ENCODE measurements at places on chromosomes 1 and 21.

DNA sequence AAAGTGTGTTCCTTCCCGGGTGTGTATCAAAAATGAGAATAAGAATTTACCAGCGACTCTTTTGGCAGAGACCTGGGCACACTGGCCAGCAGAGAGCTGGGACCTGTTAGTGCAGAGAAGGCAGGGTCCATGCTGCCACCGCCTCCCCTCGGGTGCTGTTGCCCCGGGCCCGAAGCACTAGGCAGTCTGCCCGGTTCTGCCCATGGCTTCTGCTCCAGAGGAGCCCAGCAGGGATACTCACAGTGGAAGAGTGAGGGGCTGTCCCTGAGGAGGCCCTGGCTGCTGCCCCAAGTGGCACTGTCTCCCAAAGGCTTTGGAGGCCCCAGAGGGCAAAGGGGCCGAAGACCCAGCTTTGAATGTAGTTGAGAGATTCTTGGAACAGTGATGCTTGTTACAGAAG, 80.5 kb downstream of the MIS18A start:
- no peaks in the 10 kb centered on the region for H3K4me1 ChIP-seq
- no peak overlapping the region for H3K27ac ChIP-seq
- peaks cover 4% of the 10 kb centered on the region for H3K27me3 ChIP-seq
- H3K4me3 ChIP-seq, result no peak overlapping the region

- no peak overlapping the region for H3K4me3 ChIP-seq
- H3K4me1 ChIP-seq, result no peaks in the 10 kb centered on the region
- no peak for DNase-seq
- H3K36me3 ChIP-seq, result no peaks in the 10 kb centered on the region
- peaks cover 20% of the 10 kb centered on the region for H3K27me3 ChIP-seq
Measured at GRCh38 chr1:162236618-162237017, 140.0 kb downstream of the SPATA46 start.

- peaks cover 12% of the 10 kb centered on the region for H3K27me3 ChIP-seq
- peaks cover 9% of the 10 kb centered on the region for H3K4me1 ChIP-seq
- no peaks in the 10 kb centered on the region for H3K36me3 ChIP-seq
- H3K27ac ChIP-seq, result no peak overlapping the region
Measured at GRCh38 chr1:225580238-225581099, 72.5 kb downstream of the ENAH start.

DNA sequence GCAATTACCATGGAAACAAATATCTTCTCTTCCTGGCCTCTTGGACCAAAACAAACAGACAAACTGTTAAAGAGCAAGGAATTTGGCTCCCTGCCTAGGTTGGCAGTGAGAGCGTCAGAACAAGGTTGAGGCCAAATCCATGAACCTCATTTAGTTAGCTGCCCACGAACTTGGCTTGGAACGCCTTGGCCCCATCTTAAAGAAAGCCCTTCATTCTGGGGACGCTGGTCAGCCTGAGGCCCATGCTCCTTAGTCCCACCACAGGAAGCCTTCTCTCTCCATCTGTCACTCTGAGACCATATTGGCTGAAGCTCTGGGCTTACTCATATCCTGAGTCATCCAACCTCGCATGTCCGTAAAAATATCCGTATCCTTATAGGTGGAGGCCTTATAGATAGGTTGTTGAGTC, 62.4 kb upstream of the DIRAS3 start:
- no peaks in the 10 kb centered on the region for H3K36me3 ChIP-seq
- H3K4me3 ChIP-seq, result no peak overlapping the region
- peaks cover 7% of the 10 kb centered on the region for H3K27me3 ChIP-seq
- H3K27ac ChIP-seq, result no peak overlapping the region
- no peaks in the 10 kb centered on the region for H3K4me1 ChIP-seq
- DNase-seq, result no peak

GRCh38 chr21:16865632-16866031, 647.2 kb upstream of the CXADR start:
- H3K4me1 ChIP-seq, result no peaks in the 10 kb centered on the region
- no peak for DNase-seq
- no peak overlapping the region for H3K27ac ChIP-seq
- no peak overlapping the region for H3K4me3 ChIP-seq
- H3K27me3 ChIP-seq, result no peaks in the 10 kb centered on the region

DNA sequence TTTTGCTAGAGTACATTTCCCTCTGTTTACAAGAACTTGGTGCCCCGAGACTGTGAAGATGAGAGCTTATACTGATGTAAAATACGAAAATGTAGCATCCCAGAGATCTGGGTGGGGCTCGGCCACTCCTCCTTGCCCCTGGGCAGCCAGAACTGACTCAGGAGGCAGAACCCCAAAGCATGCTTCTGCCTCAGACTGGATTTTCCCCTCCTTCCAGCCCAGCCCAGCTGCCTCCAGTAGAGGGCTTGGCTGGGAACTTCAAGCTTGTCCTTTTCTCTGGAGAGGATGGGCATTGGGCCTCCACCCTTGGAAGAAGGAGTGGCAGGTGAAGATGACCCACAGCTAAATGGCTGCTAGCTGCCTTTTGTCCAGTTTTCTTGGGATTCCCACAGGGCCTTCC, 24.3 kb upstream of the BTG2 start:
- H3K4me1 ChIP-seq, result peaks cover 79% of the 10 kb centered on the region
- no peaks in the 10 kb centered on the region for H3K27me3 ChIP-seq
- H3K27ac ChIP-seq, result peak overlapping the region; percentile 32
- no peak overlapping the region for H3K4me3 ChIP-seq
- no peak for DNase-seq

DNA sequence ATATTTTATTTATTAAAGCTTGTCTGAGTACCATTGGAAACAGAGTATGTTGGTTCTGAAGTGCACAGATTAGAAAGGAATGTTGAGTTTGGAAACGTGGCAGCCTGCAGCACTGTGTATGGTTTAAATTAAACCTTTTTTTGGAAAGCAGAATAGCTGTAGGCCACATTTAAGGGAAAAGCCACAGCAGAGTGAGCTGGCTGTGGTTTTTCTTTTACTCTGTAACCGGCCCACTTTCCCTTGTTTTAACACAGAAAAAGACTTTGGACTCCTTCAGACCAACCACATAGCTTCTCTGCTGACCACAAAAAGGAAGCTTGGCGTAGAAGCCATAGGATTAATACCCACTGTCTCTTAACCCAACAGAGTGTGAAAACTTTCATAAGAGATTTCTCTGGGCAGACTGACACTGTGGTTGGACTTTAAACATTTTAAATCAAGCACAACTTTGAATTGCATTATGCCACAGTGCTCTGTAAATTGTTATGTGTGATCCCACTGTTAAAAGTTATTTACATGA, 75.2 kb downstream of the NFIA start:
- no peak overlapping the region for H3K4me3 ChIP-seq
- H3K27ac ChIP-seq, result no peak overlapping the region
- H3K4me1 ChIP-seq, result no peaks in the 10 kb centered on the region
- no peak for DNase-seq

DNA sequence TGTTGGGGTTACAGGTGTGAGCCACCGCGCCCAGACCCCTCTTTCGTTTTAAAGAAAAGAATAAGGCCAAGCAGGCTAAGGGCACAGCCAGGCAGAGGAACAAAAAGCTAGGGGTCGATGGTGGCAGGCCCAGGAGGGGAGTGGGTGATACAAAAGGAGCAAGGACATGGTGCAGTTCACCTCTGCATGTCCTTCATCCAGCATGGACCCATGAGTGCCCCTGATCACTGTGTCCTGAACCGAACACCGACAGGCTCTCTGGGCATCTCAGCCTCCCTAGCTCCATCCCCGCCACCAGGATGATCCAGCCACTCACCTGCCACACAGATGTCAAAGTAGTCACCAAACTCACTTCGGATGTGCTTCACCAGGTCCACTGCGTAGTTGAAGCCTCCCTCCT, 5.9 kb downstream of the MTHFR start:
- DNase-seq, result no peak
- no peak overlapping the region for H3K27ac ChIP-seq
- no peak overlapping the region for H3K4me3 ChIP-seq

DNA sequence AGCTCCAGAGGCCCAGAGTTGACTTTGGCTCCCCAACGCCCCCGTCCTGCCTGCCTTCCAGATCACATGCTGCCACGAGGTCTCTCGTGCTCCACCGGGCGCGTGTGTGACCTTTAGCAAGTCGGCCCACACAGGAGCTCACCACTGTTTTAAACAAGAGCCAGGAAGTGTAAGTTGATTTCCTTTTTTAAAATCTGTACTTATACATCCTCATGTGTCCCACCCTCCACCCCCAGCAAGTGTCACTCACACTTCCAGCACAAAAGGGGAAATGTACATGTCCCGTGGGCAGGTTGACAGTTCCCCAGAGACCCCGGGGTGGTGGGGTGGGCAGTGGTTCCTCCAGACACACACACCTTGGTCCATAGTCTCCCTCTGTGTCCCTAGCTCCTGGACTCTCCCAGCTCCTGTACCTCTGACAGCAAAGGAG, 84.4 kb downstream of the STUM start:
- peaks cover 68% of the 10 kb centered on the region for H3K36me3 ChIP-seq
- H3K4me3 ChIP-seq, result peak overlapping the region; percentile 55
- H3K27ac ChIP-seq, result peak overlapping the region; percentile 89

- no peak overlapping the region for H3K4me3 ChIP-seq
- no peak overlapping the region for H3K27ac ChIP-seq
- peaks cover 15% of the 10 kb centered on the region for H3K4me1 ChIP-seq
- peaks cover 4% of the 10 kb centered on the region for H3K27me3 ChIP-seq
Measured at GRCh38 chr1:46205141-46205540, 2.0 kb downstream of the LURAP1 start.

- no peak overlapping the region for H3K4me3 ChIP-seq
- DNase-seq, result no peak
- H3K4me1 ChIP-seq, result peaks cover 27% of the 10 kb centered on the region
- no peaks in the 10 kb centered on the region for H3K27me3 ChIP-seq
Measured at GRCh38 chr1:185560760-185561159, 173.4 kb upstream of the HMCN1 start.

GRCh38 chr1:159900086-159900680, at the start of gene CFAP45:
TSS of gene CFAP45 (minus strand) at chr1:159900165. CDS start at chr1:159900098, 67 bp downstream.
- no peak for DNase-seq
- H3K36me3 ChIP-seq, result no peaks in the 10 kb centered on the region
- H3K27me3 ChIP-seq, result no peaks in the 10 kb centered on the region
- peaks cover 10% of the 10 kb centered on the region for H3K4me1 ChIP-seq

DNA sequence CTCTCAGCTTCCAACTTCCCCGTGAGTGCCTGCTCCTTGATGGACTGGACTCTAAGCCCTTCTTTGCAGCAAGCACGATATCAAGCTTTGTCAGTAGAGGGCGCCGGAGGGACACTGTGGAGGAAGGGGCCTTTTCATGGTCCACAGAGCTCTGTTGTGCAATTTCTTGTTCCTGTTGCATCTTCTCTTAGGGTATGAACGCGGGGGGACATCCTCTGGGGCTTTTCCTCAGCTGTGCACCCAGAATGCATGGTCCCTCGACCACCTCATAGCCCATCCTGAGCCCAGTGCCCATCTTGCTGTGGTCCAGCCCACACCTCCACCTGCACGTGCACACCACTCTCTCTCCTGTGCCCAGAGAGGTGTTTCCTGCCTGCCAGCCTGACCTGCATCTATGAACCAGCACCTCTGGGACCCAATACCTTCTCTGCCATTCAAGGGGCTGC, 556.8 kb downstream of the PTPRU start:
- DNase-seq, result no peak
- H3K4me1 ChIP-seq, result no peaks in the 10 kb centered on the region
- H3K27me3 ChIP-seq, result no peaks in the 10 kb centered on the region
- no peak overlapping the region for H3K4me3 ChIP-seq

- H3K4me3 ChIP-seq, result no peak overlapping the region
- H3K27me3 ChIP-seq, result no peaks in the 10 kb centered on the region
- H3K4me1 ChIP-seq, result peaks cover 56% of the 10 kb centered on the region
- no peaks in the 10 kb centered on the region for H3K36me3 ChIP-seq
- DNase-seq, result no peak
Measured at GRCh38 chr1:66271904-66272254, 262.1 kb upstream of the SGIP1 start.

DNA sequence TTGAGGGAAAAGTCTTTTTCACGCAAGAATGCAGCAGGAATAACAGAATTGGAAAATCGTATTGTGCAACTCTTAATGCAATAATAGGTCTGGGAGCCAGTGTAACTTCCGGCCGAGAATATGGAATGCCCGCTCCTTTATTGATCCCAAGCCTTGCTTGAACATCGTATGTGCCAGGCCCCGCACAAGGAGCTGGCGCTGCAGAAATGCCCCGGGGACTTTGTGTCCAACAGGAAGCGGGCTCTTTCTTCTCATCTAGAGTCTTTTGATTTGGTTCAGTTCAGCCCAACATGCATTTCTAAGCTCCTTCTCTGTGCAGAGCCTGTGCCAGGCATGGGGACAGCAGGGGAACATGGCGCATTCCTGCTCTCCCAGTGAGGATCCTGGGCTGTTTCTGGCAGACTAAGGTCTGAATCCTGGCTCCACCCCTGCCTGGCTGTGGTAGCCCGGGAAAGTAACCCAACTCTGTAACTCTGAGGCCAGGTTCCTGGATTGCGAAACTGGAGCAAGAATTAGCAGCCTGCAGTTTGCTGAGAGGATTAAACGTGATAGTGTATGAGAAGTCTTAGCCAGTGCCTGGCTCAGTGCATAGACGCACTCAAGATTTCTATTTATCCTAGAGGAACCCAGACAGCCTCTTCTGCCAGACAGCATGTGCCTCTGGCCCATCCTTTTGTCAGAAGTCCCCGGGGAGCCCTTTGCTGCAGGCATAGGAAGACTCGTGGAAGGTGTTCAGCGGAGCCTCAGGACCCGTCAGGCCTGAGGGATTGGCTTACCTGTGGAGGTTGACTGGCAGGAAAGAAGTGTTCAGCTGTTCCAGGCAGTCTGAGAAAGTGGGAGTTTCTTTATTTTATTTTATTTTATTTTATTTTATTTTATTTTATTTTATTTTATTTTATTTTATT, 987 bp upstream of the CDCP2 start:
- no peak for DNase-seq
- H3K27ac ChIP-seq, result no peak overlapping the region
- H3K4me1 ChIP-seq, result no peaks in the 10 kb centered on the region
- H3K36me3 ChIP-seq, result no peaks in the 10 kb centered on the region
- H3K4me3 ChIP-seq, result no peak overlapping the region

GRCh38 chr21:39673736-39674135, 61.0 kb downstream of the B3GALT5 start:
- no peak overlapping the region for H3K27ac ChIP-seq
- DNase-seq, result no peak
- H3K27me3 ChIP-seq, result peaks cover 2% of the 10 kb centered on the region
- H3K36me3 ChIP-seq, result no peaks in the 10 kb centered on the region
- H3K4me1 ChIP-seq, result no peaks in the 10 kb centered on the region

DNA sequence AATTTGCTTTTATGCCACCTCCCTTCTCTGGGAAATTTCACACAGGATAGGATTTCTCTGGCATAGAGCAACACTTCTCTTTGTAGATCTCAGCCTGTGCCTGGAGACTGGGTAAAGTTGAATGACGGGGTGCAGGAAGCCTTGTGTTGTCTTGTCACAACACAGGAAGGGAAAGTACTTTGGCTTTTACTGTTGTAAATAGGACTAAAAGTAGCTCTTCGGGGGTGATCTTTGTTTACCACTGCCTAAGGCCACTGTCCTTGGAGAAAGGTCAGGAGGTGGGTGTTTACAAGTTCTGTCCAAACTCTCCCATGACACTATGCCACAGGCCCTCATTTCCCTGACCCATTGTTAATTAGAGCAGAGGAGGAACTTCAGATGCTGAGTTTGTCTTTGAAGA, 139.7 kb downstream of the FGGY start:
- H3K27me3 ChIP-seq, result no peaks in the 10 kb centered on the region
- no peak overlapping the region for H3K4me3 ChIP-seq
- no peak for DNase-seq
- H3K4me1 ChIP-seq, result peaks cover 21% of the 10 kb centered on the region
- no peak overlapping the region for H3K27ac ChIP-seq
- no peaks in the 10 kb centered on the region for H3K36me3 ChIP-seq
